ENCODE measurements at places on chromosomes 1 and 21.

- DNase-seq, result no peak
Observed at GRCh38 chr1:111517469-111518225, 14.2 kb upstream of the ADORA3 start.

- DNase-seq, result no peak
Observed at GRCh38 chr1:5595531-5596170, 396.6 kb downstream of the NPHP4 start.

GRCh38 chr1:146001709-146002108 lies 5.3 kb upstream of the TXNIP start:
- no peak for DNase-seq

- DNase-seq, result no peak
Observed at GRCh38 chr1:15391366-15391765, 18.3 kb upstream of the EFHD2 start.

DNA sequence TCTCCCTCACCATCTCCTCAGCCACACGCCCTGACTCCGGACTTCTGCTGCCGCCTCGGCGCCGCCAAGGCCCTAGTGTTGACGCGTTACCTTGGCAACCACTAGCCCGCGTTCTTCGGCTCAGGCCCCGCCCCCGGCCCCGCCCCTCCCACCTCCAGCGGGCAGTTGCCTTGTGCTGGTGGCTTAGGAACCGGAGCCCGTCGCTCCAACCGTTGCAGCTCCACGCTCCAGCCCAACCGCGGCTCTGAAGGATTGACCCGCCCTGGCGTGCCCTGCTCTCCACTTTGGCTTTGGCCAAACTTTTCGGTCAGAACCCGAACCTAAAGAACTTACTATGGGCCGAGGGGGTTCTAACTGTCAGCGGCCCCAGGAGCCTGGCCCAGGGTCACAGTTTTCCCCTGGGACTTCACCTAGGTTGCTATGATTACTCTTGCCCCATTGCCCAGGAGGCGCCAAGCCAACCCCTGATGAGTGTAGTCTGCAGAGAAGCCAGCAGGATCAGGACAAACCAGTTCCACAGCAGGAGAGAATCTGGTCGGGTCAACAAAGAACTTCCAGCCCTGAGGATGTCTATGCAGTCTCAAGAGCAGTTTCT lies at the start of gene CFAP45:
TSS of gene CFAP45 (minus strand) at position 80 of the 595 bp plus-strand sequence. CDS start at position 13, 67 bp downstream.
- DNase-seq, result no peak

DNA sequence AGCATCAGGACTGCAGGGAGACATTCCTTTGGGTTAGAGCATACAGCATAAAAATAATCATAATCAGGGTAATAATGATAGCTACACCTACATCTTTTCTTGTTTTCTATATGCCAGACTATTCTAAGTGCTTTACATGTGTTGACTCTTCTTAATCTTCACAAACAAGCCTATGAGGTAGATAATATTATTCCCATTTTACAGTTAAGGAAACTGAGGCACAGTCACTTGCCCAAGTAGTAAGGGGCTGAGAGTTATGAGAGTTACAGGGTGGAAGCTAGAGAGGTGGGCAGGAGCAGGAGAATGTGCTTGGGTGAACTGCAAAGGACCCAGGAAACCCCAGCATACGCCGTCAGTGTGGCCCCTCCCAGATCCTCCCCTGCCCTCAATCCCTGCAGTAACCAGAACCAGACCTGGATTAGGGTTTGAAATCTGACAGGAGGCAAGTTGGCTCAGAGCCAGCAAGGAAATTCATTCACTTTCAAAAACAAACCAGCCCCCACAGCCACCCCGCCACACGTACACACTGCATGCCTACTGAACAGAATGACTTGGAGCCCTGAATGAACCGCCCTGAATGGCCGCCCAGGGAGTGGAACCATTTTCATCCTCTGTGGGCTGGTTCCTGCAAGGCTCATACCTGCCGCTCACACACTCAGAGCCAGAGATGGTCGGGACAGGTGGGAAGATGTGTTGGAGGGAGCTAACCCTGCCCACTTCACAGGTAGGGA lies 126.1 kb downstream of the TRABD2B start:
- DNase-seq, result no peak

- no peak for DNase-seq
Observed at GRCh38 chr1:121444096-121444495, 259.3 kb downstream of the SRGAP2C start.

DNA sequence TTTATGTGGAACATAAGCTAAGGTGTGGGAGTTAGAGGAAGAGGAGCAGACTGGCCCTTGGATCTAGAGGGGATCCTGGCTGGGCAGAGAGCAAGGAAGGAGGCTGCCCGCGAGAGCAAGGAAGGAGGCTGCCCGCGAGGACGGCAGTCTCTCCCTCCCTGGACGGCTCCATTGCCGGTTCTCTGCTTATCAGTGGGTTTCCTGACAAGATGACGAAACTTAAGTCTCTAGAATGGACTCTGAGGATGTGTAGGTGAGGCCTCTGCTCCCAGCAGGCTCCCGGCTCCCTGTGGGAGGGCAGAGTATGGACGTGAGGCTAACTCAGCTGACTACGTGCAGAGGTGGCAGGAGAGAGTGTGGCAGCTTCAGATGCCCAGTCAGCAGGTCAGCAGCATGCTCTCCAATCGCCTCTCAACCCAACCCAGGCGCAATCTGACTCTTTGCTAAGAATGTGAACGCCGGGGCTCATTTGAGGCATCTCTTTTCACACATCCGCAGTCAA lies 6.1 kb downstream of the MYBPHL start:
- no peak for DNase-seq

DNA sequence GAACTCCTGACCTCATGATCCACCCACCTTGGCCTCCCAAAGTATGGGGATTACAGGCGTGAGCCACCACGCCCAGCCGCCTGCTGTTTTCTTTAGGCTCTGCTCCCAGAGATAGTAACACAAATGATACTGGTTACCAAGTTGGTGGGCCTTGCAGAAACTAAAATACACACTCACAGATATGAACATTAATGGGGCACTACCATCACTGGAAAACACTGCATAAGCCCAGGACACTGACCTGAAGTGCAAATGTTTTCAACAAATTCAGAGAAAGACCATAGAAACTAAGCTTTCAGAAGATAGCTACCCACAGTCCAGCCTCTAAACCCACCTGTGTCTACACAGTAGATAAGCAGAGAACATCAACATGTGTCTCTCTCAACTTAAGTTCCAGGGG lies 180.5 kb downstream of the FCRL5 start:
- DNase-seq, result no peak

GRCh38 chr1:248824301-248824700 lies 1.4 kb downstream of the SH3BP5L start:
- no peak for DNase-seq

GRCh38 chr1:156383023-156383422 lies 14.0 kb downstream of the RHBG start:
- DNase-seq, result peak; percentile 82

DNA sequence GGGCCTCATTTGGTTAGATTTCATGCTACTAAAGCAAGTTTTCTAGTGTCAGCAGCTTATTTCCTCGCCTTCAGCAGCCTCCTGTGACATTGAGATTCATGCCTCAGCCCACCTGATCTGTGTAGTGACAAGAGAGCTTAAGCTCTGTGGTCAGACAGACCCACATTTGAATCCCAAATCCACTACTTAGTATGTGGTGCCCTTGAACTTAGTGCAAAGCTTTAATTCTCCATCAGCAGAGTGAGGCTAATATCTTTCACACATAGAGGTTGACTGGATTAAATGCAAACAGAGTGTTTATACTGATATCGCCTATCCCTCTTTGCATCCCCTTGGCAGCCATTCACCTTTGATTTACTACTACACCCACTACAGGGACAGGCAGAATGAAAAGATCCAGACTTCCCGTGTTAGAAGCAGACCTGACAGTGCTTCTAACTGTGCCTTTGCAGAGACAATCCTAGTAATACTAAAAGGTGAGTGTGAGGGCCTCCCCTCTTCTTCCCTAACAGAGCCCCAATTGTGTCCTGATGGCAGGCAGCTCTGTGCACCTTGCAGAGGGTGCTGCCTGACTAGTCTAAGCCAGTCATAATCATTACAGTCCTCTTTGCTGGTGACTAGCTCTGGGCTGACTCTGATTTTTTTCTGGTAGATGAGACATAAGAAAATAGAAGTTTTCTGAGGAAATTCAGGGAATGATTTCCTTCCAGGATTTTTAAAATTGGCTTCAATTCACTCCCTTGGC lies 264.0 kb downstream of the CTH start:
- DNase-seq, result no peak

GRCh38 chr1:172980971-172981370 lies 69.8 kb downstream of the TNFSF18 start:
- DNase-seq, result no peak

DNA sequence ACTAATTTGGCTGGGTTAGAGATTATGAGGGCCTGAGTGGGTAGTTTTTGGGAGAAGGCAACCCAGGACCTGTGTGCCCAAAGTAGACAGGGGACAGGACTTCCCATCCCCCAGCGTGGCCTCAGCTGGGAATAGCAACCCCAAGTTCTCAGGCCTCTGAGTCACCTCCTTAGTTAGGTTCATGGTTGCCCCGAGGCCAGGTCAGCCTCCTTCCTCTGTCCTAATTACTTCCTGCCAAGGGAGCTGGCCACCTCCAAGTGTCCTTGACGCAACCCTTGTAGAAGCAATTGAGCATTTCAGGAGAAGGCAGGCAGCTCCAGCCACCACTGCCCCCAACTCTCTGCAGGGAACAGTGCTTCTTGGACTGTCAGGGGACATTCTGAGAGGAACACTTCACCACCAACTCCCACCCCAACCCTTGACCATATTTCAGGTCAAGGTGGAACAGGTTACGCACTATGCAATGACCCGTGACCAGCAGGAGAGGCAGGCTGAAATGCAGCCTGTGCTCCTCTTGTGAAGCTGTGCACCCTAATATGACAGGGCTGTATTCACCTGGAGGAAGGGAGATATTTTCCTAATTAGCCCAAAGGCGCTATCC lies 5.1 kb upstream of the NT5C1A start:
- no peak for DNase-seq

- no peak for DNase-seq
Observed at GRCh38 chr21:28483301-28484035, 509.2 kb downstream of the LTN1 start.

GRCh38 chr1:202709276-202710041 lies 795 bp downstream of the SYT2 start:
- no peak for DNase-seq

- DNase-seq, result no peak
Observed at GRCh38 chr1:46003315-46003714, 129.1 kb downstream of the PIK3R3 start.

DNA sequence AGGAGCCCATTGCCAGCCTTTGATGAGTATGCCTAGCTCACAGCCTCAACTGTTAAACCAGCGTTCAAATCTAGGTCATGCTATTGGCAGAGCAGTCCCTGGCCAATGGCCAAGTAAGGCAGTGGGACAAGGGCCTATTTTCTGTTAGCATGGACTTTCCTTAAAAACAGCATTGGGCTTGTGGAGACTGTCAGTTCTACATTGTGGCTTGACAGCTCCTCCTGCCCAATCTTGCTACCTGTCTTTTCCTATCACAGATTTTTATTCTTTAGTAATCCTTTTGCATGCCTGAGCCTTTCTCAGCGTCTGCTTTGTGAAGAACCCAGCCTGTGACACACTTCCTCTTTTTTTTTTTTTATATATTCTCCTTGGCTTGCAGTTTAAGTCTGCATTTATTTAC lies 56.4 kb downstream of the DIP2A start:
- no peak for DNase-seq

DNA sequence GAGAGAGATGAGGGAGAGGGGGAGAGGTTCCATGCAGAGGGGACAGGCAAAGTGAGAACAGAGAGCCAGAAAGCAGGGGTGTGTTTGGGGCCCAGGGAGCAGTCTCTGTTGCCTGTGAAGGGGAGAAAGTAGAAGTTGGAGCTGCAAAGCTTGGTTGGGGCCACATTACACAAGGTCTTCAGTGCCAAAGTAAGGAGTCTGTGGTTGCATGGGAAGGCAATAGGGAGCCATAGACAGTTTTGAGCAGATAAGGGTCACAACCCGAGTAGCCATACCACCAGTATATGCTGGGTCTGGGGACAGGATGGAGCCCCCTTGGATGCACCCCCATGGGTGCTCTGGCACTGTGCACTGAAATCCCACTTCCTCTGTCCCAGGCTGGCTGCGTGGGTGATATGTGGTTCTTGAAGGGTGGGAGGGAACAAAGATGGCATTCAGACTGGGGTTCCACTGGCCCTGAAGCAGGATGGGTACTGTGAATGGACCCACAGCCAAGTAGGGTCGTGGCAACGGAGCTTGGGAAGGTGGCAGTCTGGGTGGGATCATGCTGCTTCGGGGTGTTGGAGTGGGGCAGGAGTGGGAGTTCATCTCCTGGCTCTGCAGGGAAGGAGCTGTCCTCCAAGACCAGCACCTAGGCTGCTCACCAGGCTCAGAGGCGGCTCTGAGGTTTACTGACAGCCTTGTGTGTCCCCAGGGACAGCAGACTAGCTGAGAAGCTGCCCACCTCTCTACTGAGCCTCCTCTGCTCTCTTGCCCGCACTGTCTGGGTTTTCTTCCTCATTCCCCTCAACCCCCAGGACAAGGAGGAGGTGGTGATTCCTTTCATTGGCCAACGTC lies 12.1 kb downstream of the DRAXIN start:
- DNase-seq, result no peak

- no peak for DNase-seq
Observed at GRCh38 chr1:47434051-47434842, 3.6 kb upstream of the FOXD2 start.

DNA sequence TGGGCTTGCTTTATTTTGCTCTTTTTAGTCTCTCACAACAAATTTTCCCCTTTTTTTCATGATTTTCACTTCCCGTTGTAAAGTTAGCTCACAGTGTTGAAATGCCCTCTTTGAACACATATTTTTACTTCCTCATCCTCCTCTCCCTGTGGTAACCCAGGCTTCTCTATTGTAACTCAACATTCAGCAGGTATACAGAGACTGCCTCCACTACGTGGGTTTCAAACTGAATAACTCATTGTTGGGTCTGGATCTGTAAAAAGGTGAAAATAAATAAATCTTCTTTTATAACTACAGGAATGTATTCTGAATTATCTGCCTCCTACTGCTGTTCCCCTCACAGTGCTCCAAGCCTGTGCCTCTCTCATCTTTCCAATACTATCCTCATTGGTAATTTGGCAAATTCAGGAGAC lies 166.4 kb downstream of the RUNX1 start:
- DNase-seq, result no peak

GRCh38 chr1:87930796-87931195 lies 602.1 kb downstream of the LMO4 start:
- no peak for DNase-seq

- no peak for DNase-seq
Observed at GRCh38 chr1:20124456-20125057, 5.2 kb upstream of the PLA2G2D start.

DNA sequence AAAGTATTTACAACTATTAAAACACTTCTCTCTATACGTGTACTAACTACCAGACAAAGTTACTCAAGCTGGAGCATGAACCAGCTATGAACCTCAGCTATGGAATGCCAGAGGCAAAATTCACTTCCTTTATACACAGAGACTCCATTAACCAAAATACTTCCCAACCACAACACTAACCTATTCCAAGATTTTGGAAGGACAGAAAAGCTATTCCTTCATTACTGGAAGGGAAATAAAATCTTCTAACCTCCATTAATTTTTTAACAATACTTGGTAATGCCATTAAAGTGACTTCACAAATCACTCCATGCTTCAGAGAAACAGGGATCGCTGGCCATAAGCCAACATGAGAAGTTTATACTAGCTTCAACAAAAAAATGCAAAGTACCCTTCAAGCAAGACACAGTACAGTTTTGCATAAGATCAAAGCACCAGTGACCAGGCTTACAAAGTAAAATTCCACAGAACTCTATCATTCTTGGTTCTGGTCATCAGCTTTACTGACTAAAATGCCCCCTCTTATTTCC lies 58.0 kb downstream of the PUM1 start:
- no peak for DNase-seq
